ENCODE measurements at places on chromosomes 4 and X.

- no peak for DNase-seq
Observed at GRCh38 chr4:64899563-64899962, 490.3 kb upstream of the TECRL start.

- DNase-seq: no peak
Observed at GRCh38 chrX:25005382-25006185, 10.2 kb downstream of the ARX start.

GRCh38 chrX:44596277-44596676, 53.6 kb upstream of the FUNDC1 start:
- no peak for DNase-seq

- DNase-seq: no peak
Observed at GRCh38 chr4:137651128-137651527, 118.8 kb upstream of the PCDH18 start.

- no peak for DNase-seq
Observed at GRCh38 chr4:18033111-18034085, 11.8 kb upstream of the LCORL start.

DNA sequence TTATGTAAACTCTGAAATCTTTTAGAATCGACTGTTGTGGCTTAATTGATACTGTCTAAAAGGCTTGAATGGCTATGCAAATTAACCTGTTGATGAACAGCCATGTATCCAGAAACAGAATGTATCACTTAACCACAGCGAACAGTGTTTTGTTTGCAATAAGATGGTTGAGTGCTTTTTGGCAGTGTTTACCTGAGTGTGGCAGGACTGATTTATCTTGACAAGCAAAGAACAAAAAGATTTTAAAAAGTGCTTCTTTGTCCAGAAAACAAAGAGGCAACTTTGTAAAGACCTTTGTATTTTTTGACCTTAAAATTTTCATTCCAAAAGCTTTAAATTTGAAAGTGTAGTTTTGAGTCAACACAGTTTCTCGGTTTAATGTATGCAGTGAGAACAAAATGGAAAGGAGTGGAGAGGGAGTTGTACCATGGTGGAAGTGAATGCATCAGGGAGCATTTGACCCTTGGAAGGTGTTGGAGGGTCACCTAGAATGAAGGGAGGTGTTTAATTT, 18.0 kb downstream of the ARHGAP10 start:
- DNase-seq: no peak

DNA sequence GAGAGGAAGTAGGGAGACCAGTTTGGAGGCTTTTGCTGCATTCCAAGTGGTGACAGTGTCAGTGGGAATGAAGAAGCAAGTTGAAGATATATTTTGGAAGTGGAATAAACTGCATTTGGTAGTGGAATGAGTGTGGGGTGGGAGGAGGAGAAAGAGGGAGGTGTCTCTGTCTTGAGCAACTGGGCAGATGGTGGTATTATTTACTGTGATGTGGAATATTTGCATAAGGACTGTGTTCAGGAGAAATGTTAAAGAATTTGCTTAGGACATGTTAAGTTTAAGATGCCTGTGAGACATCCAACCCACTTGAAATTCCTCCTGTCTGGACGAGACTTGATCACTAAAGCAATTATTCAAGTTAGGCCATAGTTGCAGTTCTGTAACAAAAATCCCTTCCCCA, 448.9 kb upstream of the AMOT start:
- DNase-seq: no peak

- DNase-seq: no peak
Observed at GRCh38 chr4:54553001-54553400, 104.8 kb upstream of the KIT start.

DNA sequence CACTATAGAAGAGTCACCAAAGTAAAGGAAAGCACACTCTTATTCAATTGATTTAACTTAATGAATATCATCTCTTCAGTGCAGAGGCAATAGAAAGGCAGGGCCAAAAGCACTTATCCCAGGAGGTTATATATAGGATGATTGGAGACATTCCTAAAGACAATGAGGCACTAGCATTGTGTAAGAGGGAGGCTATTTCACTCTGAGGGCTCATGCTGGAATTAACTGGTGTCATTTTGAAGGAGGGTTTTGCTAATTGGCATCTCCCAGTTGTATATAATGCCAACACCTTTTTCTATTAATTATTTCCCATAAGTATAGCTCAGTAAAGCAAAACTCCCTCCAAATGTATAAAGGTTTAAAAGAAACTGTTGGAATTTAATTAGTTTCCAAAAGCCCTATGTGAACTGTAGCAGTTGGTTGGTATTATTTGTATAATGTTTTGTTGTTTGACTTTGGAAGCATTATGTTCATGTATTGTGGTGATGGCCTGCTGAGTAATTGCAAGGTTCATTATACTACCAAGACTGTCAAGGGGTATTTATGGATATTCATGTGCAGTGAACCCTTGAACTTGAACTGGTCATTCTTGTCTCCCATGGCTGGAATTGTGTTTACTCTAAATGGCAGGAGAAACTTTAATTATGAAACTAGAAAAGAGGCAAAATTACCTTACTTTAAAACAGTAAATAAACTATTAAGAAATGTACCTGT, 270.3 kb downstream of the BMPR1B start:
- DNase-seq: no peak

DNA sequence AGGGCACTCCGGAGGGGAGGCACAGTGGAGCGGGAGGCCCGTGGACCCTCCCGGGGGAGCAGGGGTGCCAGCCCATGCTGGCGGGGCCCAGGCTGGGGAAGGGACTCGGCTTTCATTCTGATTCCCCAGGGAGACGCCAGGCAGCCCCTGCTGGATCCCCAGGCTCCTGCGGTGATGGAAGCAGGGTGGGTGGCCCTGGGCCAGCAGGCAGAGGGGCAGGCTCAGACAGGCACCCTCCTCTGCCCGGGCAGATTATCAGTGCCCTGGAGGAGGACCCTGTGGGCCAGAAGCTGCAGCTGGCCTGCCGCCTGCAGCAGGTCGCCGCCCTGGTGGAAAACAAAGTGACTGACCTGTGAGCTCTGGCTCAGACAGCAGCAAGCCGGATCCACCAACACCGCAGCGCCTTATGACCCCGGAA, 2.1 kb upstream of the SRPK3 start:
- DNase-seq: no peak

- no peak for DNase-seq
Observed at GRCh38 chr4:91243132-91243531, 1060.6 kb upstream of the GRID2 start.

- no peak for DNase-seq
Observed at GRCh38 chr4:148053298-148054003, 321.6 kb downstream of the ARHGAP10 start.

DNA sequence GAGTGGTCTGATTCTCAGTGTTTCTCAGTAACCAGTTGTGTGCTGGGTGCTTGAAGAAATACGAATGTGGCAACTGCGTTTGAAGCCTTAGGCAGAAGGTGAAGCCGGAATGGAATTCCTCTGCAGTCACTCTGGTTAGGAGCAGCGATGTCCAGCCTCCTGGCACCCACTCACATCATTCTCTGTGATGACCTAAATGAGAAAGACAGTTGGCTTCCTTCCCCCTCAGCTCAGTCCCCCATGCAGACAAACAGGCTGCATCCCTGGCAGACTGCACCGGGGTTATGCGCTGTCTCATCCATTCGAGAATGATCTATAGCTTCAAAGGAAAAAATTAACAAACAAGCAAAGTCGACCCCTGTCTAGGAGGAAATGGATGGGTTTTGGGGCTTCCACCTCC, 170.1 kb upstream of the SCML1 start:
- DNase-seq: no peak

- DNase-seq: no peak
Observed at GRCh38 chr4:13893211-13893610, 265.7 kb upstream of the BOD1L1 start.

DNA sequence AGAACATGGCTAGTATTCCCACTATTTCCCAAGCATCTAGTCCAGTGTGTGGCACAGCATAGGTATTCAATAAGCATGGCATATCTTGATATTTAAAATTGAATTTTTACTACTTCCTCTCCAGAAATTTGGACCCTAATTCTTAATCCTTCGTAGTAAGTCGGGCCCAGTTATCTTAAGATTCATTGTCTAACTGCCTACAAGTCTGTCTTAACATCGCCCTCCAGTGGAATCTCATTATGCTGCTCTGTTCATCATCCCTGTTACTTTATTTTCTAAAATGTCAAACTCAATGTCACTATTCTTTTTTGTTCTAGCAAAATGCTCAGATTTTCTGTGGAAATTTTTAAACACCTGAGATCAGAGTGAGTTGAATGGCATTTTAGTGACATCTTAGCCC, 606.2 kb downstream of the KLHL13 start:
- no peak for DNase-seq

- no peak for DNase-seq
Observed at GRCh38 chr4:71867598-71867997, 83.7 kb upstream of the GC start.

DNA sequence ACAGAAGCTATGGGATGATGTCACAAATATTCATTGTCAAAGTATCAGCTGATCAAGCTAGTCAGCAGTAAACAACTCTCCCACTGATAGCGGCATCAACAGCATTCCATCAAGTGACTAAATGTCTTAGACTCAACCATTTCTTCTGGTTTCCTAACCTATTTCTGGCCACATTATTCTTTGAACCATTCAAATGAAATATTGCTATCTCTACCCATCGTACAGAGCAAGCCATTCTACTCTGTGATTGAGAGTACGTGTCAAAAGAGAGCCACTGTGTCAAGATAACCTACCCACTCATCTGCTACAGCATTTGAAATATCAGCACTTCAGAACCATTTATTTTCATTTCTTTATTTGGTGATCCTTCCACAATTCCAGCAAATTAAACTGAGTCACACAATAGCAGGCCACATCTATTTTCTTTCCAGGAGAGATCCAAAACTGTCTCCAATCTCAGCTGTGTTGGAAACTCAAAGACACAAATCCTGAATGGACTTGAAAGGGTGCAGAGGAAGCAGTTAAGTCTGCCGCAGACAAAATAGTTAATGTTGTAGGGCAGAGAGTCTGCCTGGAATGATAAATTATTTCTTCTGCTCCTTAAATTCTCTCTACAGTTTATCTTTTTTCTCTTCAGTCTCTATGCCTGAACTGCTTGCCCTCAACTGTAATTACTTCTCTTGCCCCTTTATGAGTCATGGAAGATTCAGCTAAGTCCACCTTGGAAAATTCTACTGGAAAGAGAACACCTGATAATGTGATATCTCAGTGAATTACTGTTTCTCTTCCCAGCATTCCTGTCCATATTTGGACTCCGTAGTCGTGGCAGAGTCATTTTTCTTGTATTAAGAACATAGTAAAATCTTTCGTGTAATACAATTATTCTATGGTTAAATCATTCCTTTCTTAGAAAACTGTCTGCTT, 364.8 kb downstream of the PDGFC start:
- no peak for DNase-seq

DNA sequence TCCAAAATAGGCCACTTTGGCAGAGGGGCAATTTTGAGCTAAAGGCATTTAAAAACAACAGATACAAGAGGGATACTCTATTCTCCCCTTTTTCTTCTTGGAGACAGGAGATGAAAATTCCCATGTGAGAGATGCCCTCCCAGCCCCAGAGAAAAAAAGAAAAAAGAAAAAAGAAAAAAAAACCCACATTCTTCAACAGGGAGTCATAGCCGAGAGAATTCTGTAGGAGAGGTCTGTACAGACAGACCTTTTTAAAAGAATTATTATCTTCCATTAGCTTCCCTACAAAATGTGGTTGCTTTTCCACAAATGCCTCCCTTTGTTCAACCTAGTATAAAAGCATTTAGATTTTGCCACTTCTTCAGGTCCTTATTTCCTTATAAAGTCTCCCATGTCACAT, 89.9 kb downstream of the SPCS3 start:
- DNase-seq: no peak

Data from stimulated activated CD4-positive, alpha-beta T cell treated with anti-CD3 and anti-CD28 coated beads, Interleukin-4, amount 100 ng/mL, for 48 hours (primary cell).